ENCODE measurements at places on chromosomes 4 and X.

- DNase-seq, result no peak
Observed at GRCh38 chrX:87299563-87300160, 217.9 kb upstream of the KLHL4 start.

DNA sequence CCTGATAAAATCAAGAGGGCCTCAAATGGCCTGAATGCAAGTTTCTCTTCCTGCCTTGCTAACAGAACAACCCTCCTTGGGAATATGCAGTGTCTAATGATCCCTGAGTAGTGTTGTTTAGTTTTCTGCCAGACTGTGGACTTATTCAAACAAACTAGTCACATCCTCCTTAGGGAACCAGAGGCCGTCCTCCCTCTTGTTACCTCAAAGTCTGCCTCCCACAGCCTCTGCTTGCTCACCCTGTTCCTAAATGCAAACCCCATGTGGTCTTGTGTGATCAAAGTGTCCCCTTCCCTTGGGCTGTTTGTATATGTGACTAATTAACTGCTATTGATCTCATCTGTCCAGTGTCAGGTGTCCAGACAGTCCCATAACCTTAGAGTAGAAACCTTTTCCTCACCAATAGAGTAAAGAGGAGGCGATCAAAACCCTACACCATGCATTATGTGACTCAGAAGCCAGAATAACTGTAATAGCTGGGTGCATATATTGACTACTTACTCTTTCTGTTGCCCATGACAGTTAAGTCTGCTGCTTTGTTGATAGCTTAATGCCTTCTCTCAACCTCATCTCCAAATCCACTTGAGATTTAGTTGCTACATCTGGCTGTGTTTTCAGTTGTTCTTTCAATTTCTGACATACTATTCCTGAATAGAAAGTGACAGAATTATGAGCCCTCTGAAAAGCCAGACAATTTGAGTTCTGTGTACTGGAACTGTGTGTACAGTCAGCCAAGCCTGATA, 473.0 kb upstream of the NWD2 start:
- DNase-seq, result no peak

DNA sequence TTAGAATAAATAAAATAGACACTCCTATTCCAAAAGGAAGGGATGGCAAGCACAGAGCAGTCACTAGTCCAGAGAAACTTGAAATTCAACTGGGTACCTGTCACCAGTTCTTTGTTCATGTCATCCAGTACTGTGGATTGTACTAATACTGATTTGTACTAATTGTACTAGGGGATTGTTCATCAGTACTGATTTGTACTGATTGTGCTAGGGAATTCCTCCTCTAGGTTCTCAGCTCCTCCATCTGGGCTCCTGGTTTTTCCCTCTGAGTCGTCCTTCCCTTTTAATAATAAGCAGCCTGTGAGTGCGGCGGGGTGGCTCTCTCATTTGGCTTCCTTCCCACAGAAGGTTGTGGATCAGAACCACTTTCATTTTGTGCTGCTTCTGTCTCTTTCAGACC, 31.0 kb upstream of the SOD3 start:
- DNase-seq, result no peak

GRCh38 chr4:48910511-48910910, 3.9 kb upstream of the OCIAD2 start:
- no peak for DNase-seq

DNA sequence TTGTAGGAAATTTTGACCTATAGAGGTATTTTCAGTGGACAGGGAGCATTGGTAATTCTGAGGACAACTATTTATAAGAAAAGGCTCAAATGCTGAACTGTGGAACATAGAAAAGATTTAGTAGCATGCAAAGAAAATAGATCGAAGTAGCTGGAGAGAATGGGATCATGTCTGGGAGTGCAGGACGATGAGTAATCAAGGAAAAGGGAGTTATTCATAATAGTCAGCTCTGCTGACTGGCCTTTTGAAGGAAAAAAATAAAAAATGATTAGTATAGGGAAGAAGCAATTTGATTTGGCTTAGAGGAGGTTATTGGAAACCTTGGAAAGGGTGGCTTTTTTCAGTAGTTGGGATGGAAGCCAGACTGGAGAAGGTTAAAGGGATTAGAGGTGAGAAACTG, 22.9 kb upstream of the ANK2 start:
- no peak for DNase-seq

GRCh38 chr4:175147233-175147632, 229.1 kb downstream of the ADAM29 start:
- DNase-seq, result no peak

DNA sequence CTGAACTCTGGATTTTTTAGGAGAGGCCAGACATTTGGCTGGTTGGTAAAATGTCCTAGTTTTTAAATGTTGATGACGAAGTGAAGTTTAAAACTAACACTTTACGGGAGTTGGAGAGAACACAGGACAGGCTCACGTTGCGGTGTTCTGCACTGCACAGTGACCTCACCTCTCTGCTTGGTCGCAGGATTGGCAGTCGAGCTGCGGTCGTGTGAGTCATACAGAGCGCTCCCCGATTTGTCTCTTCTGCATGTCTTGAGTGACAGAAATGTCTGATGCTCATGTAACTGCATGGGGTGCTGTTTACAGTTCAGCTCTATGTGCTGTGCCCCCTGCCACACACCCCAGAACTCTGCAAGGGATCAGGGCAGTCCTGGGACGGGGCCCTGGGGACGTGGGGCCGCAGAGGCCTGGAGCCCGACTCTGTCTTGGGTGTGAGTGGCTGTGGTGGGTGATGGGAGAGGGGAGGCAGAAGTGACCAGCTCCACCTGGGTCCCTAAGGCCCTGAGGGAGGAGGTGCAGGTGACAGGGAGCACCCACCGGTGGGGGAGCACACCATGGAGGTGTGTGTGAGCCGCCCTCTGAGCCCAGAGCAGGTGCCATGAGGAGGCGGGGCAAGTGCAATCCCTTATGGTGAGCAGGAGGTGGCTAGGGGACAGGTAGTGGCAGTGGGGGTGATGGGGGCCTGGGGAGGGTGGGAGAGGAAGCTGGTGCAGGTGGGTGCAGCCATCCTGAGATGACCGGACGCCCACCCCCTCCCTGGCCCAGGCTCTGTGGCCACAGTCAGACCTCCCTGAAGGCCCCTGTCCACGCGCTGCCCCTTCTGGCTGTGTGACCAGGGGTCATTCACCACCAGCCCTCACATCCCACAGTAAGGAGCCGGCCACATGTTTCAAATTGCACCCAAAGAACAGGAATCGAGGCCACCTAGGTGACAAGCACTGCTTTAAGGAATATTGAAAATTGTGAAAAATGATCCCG, 77.9 kb upstream of the ADRA2C start:
- no peak for DNase-seq

GRCh38 chrX:66489339-66489738, 149.5 kb downstream of the EDA2R start:
- no peak for DNase-seq

GRCh38 chrX:106208154-106208553, 40.0 kb downstream of the PWWP3B start:
- no peak for DNase-seq

DNA sequence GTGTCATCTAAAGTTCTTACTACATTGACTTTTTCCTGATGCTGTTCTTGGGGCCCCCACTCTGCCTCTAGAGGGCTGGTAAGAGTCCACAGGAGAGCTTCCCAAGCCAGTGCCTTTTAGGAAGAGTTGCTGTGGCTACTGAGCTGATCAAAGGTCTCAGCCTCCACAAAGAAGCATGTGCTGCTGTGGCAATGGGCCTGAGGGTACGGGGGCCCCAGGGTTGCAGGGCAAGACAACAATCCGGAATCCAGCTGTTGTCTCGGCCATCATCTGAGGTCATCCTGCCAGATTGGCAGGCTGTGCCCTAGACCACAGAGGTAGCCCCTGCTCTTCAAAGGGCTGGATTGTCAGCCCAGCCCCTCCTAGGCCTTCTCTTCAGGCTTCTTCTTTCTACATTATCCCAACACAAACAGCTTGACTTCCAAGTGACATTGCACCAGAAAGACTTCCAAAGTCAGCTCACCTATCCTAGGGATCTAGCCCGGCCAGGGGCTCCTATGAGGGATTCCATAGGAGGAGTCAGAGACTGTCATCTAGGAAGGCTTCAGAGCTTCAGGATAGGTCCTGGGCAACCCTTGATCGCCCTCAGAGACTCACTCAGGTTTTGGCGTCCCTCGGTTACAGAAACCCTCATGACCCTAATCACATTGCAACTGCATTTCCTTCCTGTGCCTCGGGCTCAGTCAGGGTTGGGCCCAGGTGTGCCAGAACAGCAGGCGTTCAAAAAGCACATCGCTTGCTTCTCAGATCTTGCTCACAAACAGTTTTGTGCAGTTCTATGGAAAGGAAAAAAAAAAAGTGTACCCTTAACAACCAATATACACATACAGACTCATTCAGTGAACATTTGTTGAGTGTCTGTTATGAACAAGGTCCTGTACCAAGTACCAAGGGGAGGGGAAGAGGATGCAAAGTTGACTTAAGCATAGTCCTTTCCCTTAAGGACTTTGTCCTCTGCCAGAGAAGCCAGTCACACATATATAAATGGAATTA, 27.8 kb downstream of the SLC25A5 start:
- no peak for DNase-seq

DNA sequence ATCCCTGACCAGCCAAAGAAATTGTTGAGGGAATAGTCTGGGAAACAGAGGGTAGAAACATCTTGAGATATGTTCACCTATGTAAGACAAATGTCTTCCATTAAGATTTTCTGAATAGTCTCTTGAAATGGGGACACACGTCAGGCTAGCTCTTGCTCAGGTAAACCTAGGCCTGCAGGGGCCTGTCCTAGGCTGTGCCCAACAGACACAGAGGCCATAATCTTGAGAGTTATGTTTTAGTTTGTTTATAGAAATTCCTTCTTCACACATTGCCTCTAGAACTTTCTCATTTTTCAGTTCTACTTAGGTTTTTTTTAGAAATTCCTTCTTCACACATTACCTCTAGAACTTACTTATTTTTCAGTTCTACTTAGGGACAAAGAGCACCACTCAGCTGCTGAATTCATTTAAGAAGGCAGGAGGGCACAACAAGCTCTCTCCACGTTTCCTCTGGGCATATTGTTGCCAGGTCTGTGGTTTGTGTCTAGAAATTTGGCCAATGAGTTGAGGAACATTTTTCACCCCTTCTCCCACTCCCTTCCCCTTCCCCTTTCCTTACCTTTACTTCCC, 94.9 kb downstream of the ARHGAP24 start:
- no peak for DNase-seq

- no peak for DNase-seq
Observed at GRCh38 chr4:24624381-24624780, 40.0 kb upstream of the DHX15 start.

DNA sequence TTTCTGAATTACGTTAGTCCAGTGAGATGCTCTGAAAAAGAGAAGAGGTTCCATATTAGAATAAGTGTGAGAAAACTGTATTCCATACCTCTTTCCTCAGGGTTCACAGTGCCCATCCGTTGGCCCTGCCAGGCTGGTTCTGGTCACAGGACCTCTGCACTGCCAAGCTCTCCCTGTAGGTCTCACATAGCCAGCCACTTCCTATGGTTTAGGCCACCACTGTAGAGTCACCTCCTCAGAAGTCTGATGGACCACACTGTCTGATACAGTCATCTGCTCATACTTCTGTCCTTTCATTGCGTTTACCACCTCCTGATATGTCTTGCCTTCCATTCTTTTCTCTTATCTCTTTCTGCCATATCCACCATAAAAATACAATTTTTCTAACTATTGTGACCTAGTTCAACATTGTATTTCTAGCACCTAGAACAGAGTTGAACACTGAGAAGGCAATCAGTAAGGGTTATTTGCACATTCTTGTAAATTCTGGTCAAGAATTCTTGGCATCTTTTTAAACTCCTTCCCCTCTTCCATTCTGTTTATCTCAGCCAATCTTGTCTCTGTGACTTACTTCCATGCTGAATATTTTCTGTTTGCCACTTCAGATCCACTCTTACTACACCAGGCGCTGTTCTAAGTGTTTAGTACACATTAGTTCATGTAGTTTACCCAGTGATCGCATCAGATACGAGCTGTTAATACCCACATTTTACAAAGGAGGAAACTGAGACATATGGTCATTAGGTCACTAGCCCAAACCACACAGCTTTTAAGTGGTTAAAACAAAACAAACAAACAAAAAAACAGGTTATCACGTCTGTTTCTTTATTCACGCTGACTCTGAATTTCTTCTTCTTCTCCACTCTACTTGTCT, 125.6 kb downstream of the CBR4 start:
- no peak for DNase-seq

- peak; percentile 58 for DNase-seq
Observed at GRCh38 chr4:109945056-109945455, 32.4 kb downstream of the EGF start.

GRCh38 chr4:75211422-75211821, 278.5 kb downstream of the PARM1 start:
- DNase-seq, result no peak

- DNase-seq, result no peak
Observed at GRCh38 chr4:161203865-161204264, 959.9 kb downstream of the FSTL5 start.

GRCh38 chr4:144820728-144821085, 174.8 kb downstream of the HHIP start:
- DNase-seq, result no peak

DNA sequence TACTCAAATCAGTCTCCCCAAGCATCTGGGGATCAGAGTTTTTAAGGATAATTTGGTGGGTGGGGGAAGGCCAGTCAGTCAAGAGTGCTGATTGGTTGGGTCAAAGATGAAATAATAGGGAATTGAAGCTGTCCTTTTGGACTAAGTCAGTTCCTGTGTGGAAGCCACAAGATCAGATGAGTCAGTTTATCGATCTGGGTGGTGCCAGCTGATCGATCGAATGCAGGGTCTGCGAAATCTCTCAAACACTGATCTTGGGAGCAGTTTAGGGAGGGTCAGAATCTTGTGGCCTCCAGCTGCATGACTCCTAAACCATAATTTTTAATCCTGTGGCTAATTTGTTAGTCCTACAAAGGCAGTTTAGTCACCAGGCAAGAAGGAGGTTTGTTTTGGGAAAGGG, 17.3 kb upstream of the GLUD2 start:
- DNase-seq, result no peak

DNA sequence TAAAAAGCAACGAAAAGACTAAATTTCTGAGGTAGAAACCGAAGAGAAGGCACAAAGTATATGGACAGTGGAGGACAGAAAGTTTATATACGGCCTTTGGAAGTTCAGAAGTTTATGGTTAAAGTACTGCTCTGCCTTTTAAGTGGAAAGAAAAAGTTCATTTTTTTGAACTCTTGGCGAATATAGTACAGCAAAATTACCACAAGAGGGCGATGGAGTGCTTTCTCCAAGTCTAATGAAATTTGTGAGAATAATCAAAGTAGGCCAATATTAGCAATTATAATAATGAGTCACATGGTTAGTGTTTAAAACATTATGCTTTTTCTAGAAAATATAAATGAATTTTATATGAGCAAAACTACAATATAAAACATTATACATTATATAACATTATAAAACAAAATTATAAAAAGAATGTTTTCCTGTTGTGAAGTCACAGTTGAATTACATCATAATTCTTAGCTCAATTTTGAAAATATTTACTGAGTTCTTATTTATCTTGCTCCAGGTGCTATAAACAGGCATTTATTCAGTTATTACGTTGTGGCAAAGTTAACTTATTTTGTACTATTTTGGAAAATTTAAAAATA, 136.2 kb upstream of the BMPR1B start:
- DNase-seq, result peak; percentile 7

GRCh38 chr4:146212781-146213180, 1.6 kb upstream of the REELD1 start:
- DNase-seq, result no peak

Data from stimulated activated CD4-positive, alpha-beta T cell treated with anti-CD3 and anti-CD28 coated beads, TNF-alpha, amount 100 ng/mL, for 48 hours (primary cell).